CD4-positive, alpha-beta T cell treated with Interleukin-6 at 100 ng/mL for 8 hours (primary cell): ENCODE measurements at places on chromosomes 16 and 17.

GRCh38 chr17:58309918-58310259, 18.7 kb downstream of the TSPOAP1 start:
- no peak for DNase-seq

GRCh38 chr17:14775731-14776492, 475.0 kb downstream of the HS3ST3B1 start:
- no peak for DNase-seq

- DNase-seq: no peak
Measured at GRCh38 chr17:1580979-1581676, 18.5 kb upstream of the PITPNA start.

GRCh38 chr17:64066716-64067115, 46.3 kb upstream of the ICAM2 start:
- peak; percentile 56 for DNase-seq

GRCh38 chr16:84838383-84838948, 18.7 kb downstream of the CRISPLD2 start:
- no peak for DNase-seq

DNA sequence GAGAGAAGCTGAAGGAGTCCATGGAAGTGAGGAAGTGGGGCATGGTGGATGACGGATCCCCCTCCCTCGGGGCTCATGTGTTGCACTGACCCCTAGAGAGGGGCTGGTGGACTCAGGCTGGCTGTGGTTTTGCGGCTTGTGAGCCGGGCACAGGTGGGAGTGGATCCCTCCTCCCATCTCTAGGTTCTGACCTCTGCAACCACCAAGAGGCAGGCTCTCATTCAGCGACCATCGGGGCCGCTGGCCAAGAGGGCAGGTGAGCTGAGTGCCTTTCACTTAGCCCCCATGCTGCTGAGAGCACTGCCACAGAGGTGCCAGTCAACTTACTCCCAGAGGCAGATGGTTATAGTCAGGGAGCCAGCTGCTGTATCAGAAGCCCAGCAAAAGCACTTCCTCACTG, 67.3 kb downstream of the SCNN1B start:
- DNase-seq: no peak

- no peak for DNase-seq
Measured at GRCh38 chr17:47200325-47200664, 8.9 kb upstream of the MYL4 start.

DNA sequence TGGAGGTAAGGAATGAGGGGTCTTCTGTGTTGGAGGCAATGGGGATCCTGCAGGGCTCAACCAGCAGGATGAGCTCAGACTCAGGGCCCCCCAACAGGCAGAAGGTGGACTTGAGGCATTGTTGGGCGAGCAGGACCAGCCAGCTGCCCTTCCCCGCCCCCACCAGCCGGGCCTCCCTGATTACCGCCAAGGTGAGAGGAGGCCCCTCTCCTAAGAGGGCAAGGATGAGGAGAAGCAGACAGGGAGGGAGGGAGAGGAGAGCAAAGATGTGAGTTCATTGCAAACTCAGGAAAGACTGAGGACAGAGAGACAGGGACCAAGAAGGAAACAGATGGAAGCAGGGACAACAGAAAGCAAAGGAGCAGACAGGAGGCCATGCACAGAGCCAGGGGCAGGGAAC, 272.8 kb upstream of the XYLT1 start:
- no peak for DNase-seq

DNA sequence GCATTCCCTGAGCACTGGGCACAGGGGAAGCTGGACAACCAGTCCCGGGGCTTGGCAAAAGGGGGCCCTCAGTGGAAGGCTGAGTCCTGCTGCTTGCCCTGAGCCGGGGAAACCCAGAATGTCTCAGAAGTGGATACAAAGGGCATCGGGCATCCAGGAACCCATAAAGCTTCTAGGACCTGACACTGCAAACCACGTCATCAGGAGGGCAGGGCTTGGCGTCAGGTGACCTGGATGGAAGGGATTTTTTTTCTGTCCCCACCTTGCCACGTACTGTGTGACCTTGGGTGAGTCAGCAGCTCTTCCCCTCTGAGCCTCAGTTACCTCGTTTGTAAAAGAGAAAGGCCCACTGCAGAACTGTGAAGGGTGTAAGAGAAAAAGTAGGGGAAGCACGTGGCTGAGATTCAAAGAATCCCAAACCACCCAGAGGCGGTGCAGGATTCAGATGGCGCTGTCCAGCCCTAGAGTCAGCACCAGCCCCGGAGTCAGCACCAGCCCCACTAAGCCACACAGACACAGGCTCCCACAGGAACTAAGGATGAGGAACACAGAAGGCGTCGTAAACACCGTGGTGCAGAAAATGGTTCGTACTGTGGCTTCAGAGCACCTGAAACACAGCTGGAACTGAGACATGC, 53.7 kb downstream of the C16orf95 start:
- DNase-seq: no peak

DNA sequence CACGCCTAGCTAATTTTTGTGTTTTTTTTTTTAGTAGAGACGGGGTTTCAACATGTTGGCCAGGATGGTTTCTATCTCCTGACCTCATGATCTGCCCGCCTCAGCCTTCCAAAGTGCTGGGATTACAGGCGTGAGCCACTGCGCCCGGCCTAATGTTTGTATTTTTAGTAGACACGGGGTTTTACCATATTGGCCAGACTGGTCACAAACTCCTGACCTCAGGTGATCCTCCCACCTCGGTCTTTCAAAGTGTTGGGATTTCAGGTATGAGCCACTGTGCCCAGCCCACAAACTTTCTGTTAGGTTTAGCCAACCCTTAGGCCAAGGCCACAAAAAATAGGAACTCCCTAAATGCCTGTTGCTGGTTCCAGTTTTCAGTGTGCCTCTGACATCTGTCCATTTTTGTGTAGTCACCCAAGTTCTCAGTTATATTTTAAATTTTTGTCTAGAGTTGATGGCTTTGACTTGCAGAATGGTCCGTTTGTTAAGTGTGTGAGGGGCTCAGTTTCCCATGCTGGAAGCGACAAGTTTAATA, 12.7 kb downstream of the CCL16 start:
- DNase-seq: no peak

- no peak for DNase-seq
Measured at GRCh38 chr17:4017377-4017776, 53.1 kb upstream of the ATP2A3 start.

DNA sequence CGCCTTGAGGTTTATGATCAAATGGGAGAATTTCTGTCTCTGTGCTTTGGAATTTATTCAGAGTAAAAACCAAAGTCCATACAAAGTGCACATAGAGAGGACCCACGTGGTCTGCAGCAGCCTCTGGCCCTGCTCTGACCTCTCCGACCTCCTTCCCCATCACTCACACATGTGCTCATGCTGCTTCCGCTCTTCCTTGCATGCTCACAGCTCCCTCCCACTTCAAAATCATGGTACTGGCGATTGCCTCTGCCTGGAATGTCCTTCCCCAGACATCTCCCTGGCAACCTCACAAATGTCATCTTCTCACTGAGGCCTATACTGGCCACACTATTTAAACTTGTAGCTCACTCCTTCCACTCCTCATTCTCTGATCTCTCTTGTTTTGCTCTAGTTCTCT, 418.0 kb downstream of the CA10 start:
- no peak for DNase-seq

GRCh38 chr16:75309899-75310430, 58.5 kb upstream of the BCAR1 start:
- DNase-seq: no peak

DNA sequence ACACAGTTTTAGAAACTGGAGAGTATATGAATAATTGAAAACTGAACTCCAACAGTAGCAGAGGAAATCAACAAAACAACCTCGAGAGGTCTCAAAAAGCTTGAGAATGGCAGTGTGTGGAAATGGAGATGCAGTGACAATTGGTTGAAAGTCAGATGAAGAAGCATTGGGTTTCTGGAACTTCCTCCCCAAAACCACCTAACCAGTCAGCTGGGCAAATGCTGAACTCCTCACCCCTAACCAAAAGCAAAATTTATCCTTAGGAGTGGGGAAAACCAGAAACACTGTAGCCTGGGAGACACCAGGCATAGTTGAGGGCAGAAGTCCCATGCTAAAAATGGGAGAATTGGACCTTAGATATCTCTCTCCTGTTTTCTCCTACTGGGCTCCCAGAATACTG, 109.9 kb downstream of the TANC2 start:
- no peak for DNase-seq
